Right kidney (tissue), 9 donors: ENCODE measurements at places on chromosomes 16 and 17.

GRCh38 chr17:77882040-77882439 lies 76.5 kb upstream of the TNRC6C start:
- no peak for DNase-seq

GRCh38 chr16:50354629-50355456 lies 13.9 kb downstream of the BRD7 start:
- DNase-seq: no peak

DNA sequence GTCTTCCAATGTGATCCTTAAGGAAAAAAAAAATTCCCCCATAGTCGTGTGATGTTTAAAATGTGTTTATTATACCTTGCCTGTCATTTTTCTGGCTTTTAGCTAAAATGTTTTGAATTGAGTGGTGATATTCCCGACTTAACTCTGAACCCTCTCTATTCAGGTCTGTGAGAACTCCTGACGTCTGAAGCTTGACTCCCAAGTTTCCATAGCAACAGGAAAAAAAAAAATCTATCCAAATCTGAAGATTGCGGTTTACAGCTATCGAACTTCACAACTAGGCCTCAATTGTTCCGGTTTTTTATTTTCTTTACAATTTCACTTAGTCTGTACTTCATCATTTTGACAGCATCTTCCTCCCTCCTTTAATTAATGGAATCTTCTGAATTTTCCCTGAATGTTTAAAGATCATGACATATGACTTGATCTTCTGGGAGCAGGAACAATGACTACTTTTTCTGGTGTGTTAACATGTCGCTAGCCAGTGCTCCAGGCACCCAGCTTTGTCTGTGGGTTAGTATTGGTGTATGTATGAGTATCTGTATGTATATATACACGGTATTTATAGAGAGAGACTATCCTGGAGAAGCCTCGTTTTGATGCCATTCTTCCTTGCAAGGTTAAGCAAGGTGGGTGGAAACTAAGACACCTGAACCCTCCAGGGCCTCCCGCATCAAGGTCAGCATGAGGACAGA lies 12.8 kb upstream of the HSBP1 start:
- no peak for DNase-seq

- DNase-seq: no peak
These were observed 20.0 kb downstream of the ARHGAP23 start for GRCh38 chr17:38448208-38448771.

- DNase-seq: no peak
These were observed 135.0 kb downstream of the IRF8 start for GRCh38 chr16:86033971-86034370.

DNA sequence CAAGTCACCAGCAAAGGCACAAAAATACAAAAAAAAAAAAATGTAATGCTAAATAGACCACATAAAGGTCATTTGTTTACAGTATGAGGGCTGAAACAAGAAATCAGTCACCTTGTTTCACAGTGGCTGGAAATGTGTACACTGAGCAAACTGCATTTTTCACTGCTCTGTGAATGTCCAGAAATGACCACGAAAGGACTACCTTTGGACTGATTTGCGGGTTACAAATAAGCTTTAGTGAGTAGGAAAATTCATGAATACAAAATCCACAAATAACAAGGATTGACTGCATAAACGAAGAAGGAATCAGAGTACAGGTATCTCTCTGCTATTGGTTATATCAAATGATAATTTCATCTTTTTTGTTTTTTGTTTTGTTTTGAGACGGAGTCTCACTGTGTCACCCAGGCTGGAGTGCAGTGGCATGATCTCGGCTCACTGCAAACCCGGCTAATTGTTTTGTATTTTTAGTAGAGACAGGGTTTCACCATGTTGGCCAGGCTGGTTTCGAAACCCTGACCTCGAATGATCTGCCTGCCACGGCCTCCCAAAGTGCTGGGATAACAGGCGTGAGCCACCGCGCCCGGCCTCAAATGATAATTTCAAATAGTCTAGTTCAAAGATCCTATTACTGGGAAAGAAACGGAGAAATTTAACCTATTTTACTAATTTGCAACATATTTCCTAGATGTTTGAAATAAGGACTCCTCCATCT lies 30.5 kb downstream of the CYTH1 start:
- DNase-seq: no peak

DNA sequence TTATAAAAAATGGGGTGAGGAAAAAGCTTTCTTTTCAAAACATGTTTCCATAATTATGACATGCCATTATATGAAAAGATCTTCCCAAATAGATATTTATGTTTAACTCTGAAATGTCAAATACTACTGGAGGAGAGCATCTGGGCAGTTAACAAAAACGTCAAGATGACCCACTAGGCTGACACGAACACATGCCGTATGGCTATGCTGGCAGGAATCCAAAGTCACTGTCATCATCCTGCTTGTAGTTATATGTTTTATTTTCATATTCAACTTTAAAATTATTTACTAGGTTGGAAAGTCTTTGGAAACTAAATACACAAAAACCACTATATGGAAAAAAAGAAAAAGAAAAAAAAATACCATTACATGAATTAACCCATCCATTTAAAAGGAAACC lies 27.3 kb downstream of the ANKFY1 start:
- DNase-seq: no peak
